ENCODE measurements at places on chromosomes 6 and 20.

GRCh38 chr6:150491131-150491810, 108.4 kb upstream of the PLEKHG1 start:
- no peak for DNase-seq

GRCh38 chr6:157273756-157274470, 49.4 kb downstream of the TMEM242 start:
- no peak for DNase-seq

- no peak for DNase-seq
Observed at GRCh38 chr20:9412309-9412708, 102.1 kb upstream of the LAMP5 start.

GRCh38 chr20:17868151-17868550, 100.4 kb downstream of the SNX5 start:
- DNase-seq: no peak

GRCh38 chr6:118876198-118876597, 17.8 kb upstream of the ASF1A start:
- DNase-seq: no peak

DNA sequence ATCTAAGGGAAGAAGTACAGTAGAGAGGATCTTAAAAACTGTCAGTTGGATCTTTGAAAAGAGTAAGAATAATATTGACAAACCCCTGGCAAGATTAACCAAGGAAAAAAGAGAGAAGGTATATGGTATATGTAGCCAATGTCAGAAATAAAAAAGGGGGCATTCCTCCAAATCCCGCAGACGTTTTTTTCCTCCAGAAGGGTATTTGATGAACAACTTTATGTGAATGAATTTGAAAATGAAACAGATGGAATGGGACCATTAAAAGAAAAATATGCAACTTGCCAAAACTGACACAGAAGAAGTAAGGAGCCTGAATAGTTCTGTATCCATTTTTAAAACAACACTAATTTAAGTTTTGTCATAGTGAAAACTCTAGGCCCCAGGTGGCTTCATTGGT, 35.7 kb downstream of the GFRA4 start:
- DNase-seq: no peak

- DNase-seq: no peak
Observed at GRCh38 chr20:31927627-31928159, 24.2 kb downstream of the PDRG1 start.

- DNase-seq: no peak
Observed at GRCh38 chr6:2103765-2104523, 141.5 kb downstream of the GMDS start.

Data from nucleus accumbens (tissue), 56 donors.